ENCODE measurements at places on chromosomes 16 and 17. TPM values are rescaled to one million over a fixed set of nuclear protein-coding genes. Genes with fewer than 3 reads are reported as not detected.

The PSMD3 gene
- 73.3 TPM for polyA plus RNA-seq

GRCh38 chr17:62596662-62597061 is 30.8 kb upstream of the MRC2 start:
- DNase-seq = no peak

The AIPL1 gene
- polyA plus RNA-seq = not detected

The PLA2G15 gene
- polyA plus RNA-seq = 18.7 TPM

The AARSD1 gene
- polyA plus RNA-seq = 59.4 TPM

DNA sequence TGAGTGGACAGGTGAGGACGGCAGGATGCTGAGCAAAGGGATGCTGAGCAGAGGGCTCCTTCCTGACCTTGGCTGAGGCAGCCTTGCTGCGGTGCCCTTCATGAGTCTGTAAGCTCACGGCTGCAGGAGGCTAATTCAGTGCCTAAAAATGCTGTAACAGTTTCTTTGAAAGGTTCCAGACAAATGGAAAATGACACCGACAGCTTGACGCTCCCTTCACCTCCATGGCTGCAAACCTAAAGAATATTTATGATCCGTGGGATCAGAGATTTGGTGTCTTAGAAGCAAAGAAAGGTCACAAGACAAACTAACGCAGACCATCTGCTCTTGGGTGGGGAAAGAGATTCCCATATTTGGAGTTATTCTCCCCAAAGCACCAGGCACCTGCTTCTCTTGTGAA is 28.0 kb downstream of the TOM1L2 start:
- DNase-seq = no peak

The PITPNM3 gene
- polyA plus RNA-seq = 1.4 TPM

DNA sequence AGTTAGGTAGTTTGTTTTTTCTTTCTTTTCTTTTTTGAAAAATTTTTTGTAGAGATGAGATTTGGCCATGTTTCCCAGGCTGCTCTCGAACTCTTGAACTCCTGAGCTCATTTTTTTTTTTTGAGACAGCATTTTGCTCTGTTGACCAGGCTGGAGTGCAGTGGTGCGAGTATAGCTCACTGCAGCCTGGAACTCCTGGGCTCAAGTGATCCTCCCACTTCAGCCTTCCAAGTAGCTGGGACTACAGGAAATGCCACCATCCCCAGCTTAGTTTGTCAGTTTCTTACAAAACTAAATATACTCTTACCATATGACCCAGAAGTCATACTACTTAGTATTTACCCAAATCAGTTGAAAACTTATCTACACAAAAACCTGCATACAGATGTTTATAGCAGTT is 14.4 kb upstream of the FBXO47 start:
- no peak for DNase-seq

GRCh38 chr16:80084163-80084562 is 456.6 kb upstream of the DYNLRB2 start:
- peak; percentile 44 for DNase-seq

DNA sequence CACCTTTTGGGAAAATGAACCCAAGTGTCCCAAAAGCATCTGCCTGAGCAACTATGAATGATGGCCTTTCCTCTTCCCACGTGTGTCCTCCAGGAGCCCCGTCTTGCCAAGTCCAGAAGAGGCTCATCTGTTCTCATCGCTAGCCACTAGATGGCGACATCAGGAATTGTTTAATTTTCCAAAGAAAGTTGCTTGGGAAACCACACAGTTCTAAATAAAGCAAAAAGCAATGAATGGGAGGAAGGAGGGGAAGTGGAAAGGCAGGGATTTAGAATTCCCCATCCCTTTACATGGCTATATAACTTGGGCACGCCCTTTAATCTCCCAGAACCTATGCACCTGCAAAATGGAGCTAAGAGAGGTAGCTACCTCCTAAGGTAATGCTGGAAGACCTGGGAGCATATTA is 9.0 kb upstream of the CDH5 start:
- DNase-seq = peak; percentile 56

DNA sequence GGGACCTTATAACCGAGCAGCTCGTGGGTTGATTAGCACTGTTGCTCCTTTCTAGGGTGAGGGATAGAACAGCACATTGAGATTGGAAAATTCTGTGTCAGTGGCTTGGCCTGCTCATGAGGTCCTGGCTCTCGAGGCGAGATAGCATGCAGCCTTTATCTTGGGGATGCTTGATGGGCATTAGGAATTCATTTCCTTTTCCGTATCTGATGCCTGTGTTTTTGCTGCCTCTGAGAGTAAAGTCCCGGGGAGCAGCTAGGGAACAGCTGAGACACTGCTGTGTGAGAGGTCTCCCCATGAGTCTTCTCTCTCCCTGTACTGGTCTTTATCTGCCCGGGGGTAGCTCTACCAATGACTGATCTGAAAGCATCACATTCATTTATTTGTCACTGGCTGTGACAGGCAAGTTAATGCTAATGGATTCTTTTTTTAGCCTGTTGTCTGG is 14.5 kb downstream of the MSI2 start:
- DNase-seq = no peak

- DNase-seq = no peak
Measured at GRCh38 chr16:55250701-55251100, 73.3 kb upstream of the IRX6 start.

The FNDC8 gene
- 0.07 TPM for polyA plus RNA-seq

DNA sequence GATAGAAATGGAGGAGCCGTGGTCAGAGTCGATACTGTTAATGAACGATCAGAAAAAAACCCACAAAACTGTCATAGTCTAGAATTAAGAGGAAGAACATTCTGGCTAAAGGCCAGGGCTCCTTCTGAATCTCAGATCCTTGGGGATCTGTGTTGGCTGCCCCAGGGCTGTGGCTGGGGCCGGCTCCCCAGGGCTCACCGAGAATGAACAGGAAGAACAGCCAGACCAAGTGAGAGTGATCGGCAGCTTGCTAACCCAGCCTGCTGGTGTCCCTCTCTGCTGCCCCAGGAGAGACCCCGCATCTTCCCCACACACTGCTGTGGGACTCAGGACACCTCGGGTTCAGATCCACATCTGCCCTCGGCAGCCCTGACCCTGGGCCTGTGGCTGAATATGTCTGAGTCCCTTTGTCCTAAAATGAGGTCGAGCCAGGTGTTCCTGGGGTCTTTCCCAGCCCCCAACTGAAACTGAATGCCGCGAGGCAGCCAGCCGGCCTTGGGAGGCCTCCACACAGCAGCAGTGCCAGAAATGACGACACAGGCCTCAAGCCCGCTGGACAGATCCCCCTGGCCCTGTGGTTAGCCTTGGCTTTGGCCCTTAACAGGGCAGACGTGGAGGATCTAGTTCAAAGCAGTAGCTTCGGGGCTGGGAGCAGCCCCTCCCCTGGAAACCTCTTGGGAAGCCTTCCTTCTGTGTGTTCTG is 23.9 kb upstream of the CLEC18A start:
- no peak for DNase-seq

- DNase-seq = no peak
Measured at GRCh38 chr16:66924527-66925321, 611 bp downstream of the RRAD start.

The CDK5RAP3 gene
- 200 TPM for polyA plus RNA-seq

- no peak for DNase-seq
Measured at GRCh38 chr17:64008830-64009229, 10.7 kb downstream of the PRR29 start.

DNA sequence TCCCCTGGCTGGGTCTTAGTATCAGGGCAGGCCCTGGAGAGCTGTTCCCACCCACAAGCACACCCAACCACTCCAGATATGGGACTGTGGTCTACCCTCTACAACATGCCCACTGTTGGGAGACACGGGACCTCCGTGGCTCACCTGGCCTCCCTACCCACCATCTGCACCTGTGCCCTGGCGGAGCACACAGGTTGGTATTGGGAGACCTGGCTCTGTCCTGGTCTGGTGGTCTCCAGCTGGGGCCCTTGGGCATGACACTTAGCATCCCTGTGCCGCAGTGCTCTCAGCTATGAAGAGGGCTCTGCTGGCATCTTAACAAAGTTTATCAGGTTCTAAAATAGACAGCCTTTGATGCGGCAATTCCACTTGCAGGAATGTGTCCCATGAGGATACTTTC is 5.8 kb downstream of the C16orf95 start:
- no peak for DNase-seq

- DNase-seq = no peak
Measured at GRCh38 chr17:19269106-19269505, 31.9 kb downstream of the EPN2 start.

DNA sequence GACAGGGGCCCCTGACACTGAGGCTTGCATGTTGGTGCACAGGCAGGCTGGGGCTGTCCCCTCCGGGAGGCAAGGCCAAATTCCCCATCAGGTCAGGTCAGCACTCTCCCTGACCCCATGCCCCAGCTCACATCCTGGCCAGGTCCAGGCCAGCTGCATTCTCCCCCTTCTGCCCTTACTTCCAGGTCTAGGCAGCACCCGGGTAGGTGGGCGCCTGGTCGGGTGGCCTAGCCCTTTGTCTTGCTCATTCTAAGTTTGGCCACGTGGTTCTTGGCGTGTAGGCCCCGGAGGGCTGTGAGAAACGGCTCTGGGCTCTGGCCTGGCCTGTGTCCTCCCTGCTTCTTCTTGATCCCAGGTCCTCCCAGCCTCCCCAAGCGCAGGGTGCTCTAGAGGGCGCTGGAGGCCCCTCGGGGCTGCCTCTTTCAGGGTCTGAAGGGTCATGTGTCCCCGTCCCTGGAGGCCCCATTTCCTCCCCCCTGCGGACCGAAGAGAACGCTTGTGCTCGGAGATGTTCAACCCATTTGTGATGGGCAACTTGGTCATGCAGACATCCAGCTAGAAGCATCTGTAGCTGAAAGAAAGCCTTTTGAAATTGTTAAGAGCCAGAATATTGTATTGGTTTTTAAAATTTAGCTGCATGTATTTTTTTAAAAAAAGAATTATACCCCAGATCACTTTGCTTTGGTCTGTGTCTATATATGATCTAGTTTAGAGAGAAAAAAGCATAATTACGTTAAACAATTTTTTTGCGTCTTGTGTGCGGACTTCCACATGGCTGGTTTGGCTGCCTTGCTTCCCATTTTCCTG is 6.7 kb downstream of the BAHCC1 start:
- peak; percentile 76 for DNase-seq

DNA sequence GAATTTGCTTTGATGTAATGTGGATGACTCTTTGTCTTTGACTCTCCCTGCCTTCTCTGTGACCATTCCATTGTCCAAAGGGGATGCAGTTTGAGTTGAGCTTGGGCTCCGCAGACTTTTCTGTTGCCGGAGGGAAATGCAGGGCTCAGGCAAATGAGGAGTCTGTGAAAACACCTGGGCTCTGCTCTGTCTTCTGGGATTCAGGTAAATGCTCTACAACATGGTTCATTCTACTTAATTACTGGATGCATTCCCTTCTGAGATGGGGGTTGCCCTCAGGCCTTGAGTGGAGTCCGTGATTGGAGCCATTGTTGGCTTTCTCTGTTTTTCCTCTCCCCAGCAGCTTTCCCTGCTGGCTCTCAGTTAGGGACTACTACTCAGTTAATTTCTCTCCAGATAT is 26.4 kb upstream of the SPNS2 start:
- no peak for DNase-seq

DNA sequence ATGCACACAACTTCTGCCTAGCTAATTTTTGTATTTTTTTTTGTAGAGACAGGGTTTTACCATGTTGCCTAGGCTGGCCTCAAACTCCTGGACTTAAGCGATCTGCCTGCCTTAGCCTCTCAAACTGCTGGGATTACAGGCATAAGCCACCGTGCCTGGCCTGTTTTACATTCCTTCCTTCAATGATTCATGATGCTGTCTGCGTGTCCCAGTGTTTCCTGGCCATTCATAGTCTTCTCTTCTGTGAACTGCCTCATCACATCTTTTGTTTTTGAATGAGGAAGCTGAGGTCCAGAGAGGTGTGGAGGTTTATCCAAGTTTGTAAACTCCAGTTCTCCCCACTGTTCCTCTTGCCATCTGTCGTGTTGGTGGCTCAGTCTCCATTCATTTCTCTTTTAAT is 64.5 kb upstream of the MED9 start:
- DNase-seq = no peak

DNA sequence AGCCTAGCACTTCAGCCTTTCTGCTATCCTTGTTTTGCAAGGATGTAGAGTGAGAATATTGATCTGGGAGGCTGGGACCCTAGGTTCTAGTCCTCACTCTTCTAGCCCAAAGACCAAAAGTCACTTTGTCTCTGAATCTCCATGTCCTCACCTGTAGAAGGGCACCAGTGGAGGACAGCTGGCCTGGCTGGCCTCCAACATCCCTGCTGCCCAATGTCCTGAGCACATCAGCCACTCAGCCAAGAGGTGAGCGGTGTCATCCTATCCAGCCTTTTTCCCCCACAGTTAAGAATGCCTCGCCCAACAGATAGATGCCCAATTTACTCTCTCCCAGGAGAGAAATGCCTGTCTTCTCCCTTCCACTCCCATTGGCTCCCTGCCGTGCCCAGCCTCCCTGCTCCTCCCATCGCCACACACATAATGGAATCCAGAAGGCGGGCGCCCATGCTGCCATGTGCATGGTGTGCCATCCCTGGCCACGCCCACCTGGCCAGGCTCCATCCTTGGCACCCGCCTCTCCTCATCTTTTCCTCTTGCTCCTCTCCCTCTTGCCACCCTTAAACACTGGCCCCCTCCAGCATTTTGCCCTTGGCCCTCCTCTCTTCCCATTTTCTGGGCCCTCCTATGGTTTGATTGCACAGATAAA is 157.3 kb upstream of the SDK2 start:
- no peak for DNase-seq

- peak; percentile 54 for DNase-seq
Measured at GRCh38 chr17:75404223-75404730, 1.2 kb downstream of the GRB2 start.

DNA sequence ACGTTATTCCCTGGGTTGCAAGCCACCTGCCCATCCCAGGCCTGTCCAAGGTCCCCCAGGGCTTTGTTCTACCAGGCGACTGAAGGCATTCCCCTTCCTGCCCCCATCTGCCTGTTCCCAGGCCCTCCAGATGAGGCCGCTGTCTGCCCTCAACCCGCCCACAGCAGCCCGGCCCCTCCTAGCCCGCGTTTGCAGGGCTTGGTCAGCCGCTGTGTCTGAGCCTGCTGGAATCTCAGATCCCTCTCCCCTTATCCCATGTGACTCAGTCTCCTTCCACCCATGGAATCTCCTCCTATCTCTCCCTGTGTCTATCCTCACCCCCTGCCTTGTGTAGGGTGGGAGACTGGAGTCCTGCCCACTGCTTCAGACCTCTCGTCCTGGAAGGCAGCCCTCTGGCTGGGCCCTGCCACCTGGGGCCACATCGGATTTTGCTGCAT is 186.0 kb upstream of the TNRC6C start:
- DNase-seq = peak; percentile 21

DNA sequence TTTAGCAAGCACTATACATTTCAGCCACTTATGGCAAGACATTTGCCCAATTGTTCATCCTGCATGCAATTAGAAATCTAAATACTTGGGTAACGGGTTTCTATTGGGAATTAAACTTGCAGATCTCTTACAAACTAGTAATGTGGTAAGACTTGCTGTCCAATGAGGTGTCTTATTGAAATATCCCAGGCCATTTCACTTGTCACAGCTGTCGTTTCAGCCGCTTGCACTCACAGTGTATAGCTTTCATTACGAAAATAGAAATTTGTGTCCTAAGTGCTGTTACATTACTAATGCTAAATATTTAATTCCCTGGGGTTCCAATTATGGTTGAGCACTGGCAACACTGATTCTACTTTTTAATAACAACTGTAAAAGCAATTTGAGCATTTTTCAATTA is 40.3 kb upstream of the IRX5 start:
- DNase-seq = no peak

GRCh38 chr17:5513628-5514027 is 27.3 kb downstream of the MIS12 start:
- no peak for DNase-seq

GRCh38 chr16:76428858-76429257 is 151.7 kb downstream of the CNTNAP4 start:
- DNase-seq = peak; percentile 18

- peak; percentile 68 for DNase-seq
Measured at GRCh38 chr16:31453255-31454204, 5.8 kb upstream of the ARMC5 start.

All from large intestine (tissue), 12 donors.